ENCODE measurements at places on chromosomes 6 and 20. TPM values are rescaled to one million over a fixed set of nuclear protein-coding genes. Genes with fewer than 3 reads are reported as not detected.

KCNK15 gene
- 16.1 TPM for total RNA-seq

SLC12A5 gene
- 2.4 TPM for total RNA-seq

SLC22A7 gene
- total RNA-seq: not detected

DNA sequence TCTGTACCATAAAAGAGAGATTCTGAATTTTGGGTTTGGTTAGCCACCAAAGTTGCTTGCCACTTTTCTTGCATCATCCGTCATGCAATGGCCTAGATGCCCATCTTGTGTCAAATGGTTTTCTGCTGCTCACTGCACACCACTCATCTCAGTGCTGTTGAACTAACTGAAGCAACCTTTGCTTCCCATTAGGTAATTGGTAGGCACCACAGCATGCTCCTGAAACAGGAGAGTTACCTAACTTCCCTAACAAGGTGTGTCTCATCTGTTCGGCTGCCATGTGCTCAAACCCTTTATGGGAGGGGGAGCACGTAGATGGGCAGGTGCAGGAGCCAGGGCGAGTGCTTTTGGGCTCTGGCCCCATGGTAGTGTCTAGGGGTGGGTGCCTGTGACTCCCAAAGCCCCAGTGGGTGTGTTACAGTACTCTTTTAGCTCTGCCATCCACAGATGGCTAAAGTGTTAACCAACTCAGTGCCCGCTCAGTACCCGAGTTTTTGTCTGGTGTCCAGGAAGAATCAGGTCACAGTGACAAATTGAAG, 147.4 kb upstream of the SPACA1 start:
- no peak overlapping the region for H3K27ac ChIP-seq
- no peaks in the 10 kb centered on the region for H3K4me1 ChIP-seq
- H3K27me3 ChIP-seq: no peaks in the 10 kb centered on the region
- DNase-seq: no peak
- no peaks in the 10 kb centered on the region for H3K36me3 ChIP-seq
- H3K4me3 ChIP-seq: no peak overlapping the region

GRCh38 chr6:27770724-27771123, 141.5 kb downstream of the OR2B2 start:
- H3K36me3 ChIP-seq: no peaks in the 10 kb centered on the region
- H3K4me3 ChIP-seq: no peak overlapping the region
- H3K27me3 ChIP-seq: no peaks in the 10 kb centered on the region
- no peak for DNase-seq
- no peaks in the 10 kb centered on the region for H3K4me1 ChIP-seq
- no peak overlapping the region for H3K27ac ChIP-seq

DNA sequence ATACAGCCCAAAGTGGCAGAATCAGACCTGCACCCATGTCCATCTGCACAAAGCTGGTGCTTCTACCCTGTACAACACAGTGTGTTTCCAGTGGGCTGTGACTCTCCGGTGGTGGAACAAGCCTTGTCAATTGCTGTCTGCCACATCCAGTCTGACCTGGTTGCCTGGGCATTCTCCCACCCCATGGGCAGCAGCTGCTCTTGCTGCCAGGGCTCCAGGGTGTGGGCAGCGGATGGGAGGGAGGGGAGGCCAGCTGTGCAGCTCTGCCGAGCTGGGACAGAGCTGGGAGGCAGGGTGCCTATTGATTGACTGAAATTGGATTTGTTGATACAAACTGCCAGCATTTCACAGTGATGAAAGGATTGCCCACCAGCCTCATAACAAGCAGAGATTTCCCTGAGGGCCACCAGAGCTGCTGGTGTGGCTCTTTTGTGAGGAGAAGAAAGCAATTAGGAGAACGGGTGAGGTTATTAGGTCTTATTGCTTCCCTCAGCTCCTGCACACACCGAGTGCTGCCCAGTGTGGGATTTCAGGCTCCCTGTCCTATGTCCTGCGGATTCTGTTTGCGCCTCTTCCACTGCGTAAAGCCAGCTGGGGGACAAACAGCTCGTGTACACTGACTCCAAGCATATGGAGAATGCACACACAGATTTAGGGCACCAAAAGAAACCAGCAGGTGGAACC, 150.8 kb downstream of the NRN1 start:
- no peak overlapping the region for H3K4me3 ChIP-seq
- no peaks in the 10 kb centered on the region for H3K4me1 ChIP-seq
- DNase-seq: no peak
- no peaks in the 10 kb centered on the region for H3K27me3 ChIP-seq
- H3K27ac ChIP-seq: no peak overlapping the region

DNA sequence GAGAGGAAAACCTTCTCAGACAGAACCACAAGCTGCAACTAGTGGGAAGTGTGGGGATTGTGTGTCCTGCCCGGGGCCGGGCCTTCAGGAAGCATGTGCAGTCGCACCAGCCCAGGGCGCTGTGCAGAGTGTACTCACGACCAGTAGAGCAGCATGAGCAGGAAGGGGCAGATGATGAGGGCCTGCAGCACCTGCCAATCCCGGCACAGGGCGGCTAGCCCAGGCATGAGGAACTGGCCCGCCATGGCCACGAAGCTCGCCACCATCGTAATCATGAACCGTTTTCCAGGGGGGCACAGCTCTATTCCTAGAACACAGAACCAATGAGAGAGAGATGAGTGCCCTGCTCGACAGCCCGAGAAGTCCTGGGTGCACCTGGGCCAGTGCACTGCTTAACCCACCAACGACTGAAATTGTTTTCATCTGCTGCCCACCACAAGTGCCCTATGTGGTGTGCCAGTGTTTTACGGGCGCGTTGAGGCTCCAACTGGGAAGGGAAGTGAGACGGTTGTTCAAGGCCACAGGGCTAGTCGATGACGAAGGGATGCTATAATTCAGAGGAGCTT, 65.0 kb downstream of the PSMG4 start:
- H3K4me1 ChIP-seq: no peaks in the 10 kb centered on the region
- no peaks in the 10 kb centered on the region for H3K36me3 ChIP-seq
- H3K4me3 ChIP-seq: no peak overlapping the region

- H3K4me1 ChIP-seq: no peaks in the 10 kb centered on the region
- no peaks in the 10 kb centered on the region for H3K27me3 ChIP-seq
- no peak for DNase-seq
- no peak overlapping the region for H3K27ac ChIP-seq
Observed at GRCh38 chr20:18533978-18534644, 26.4 kb downstream of the SEC23B start.

GRCh38 chr6:6602262-6602661, 13.7 kb downstream of the LY86 start:
- no peaks in the 10 kb centered on the region for H3K27me3 ChIP-seq
- DNase-seq: no peak
- no peak overlapping the region for H3K4me3 ChIP-seq
- no peak overlapping the region for H3K27ac ChIP-seq

All from aorta (tissue), 5 donors.